ENCODE measurements at places on chromosomes 3 and 15.

GRCh38 chr3:2525968-2526367 is 427.3 kb downstream of the CNTN4 start:
- DNase-seq, result no peak

DNA sequence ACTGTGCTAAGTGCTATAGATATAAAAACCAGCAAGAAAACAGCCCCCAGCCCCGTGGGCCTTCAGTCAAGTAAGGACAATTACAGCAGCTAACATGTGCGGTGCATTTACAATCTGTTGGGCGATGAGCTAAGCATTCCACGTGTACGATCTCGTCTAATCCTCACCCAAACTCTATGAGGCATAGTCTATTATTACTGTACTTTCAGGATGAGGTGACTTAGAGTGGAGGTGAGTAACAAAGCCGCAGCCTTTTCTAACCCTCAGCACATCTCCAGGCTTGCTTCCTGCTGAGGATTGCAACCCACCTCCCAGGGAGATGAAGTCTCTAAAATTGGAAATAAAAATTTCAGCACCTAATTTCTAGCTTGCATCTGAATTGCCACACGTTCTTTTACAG is 53.2 kb upstream of the MCF2L2 start:
- DNase-seq, result no peak

DNA sequence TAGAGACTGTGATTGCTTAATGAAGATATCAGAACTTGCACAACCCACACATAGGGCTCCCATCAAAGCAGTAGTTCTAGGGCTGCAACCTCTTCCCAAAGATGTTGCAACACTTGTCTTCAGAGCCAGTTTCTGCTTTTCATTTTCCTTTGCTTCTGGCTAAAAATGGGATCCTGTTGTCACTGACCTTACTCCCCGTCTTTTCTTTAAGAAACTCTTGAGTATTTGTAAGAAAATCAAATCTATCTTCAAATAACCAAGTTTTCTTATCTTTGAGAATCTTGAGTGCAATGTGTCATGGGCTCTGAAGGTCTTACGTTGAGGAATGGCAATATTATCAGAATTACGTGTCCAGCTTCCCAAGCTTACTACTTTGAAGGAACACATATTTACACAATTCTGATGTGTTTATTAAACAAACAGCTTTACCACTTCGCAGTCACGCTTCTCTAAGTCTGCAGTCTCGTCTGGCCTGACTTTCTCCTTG is 24.1 kb downstream of the CACNA1D start:
- no peak for DNase-seq

DNA sequence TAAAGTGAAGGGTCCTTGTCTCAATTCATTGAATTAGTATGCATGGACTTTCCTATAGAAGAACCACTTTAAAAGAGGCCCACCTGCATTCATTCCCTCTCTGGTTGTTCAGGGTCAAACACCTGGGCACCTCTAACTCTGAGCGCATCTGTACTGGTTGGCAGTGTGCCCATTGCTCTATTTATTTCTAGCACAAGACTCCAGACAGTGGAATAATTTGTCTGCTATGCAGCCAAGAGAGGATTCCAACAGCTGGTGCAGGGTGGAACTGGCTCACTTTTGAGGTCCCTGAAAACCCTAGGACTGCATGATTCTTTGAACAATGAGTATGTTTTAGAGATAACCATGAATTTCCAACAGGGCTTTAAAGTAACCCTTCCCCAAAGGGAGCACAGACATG is 57.9 kb downstream of the CCDC33 start:
- DNase-seq, result no peak

DNA sequence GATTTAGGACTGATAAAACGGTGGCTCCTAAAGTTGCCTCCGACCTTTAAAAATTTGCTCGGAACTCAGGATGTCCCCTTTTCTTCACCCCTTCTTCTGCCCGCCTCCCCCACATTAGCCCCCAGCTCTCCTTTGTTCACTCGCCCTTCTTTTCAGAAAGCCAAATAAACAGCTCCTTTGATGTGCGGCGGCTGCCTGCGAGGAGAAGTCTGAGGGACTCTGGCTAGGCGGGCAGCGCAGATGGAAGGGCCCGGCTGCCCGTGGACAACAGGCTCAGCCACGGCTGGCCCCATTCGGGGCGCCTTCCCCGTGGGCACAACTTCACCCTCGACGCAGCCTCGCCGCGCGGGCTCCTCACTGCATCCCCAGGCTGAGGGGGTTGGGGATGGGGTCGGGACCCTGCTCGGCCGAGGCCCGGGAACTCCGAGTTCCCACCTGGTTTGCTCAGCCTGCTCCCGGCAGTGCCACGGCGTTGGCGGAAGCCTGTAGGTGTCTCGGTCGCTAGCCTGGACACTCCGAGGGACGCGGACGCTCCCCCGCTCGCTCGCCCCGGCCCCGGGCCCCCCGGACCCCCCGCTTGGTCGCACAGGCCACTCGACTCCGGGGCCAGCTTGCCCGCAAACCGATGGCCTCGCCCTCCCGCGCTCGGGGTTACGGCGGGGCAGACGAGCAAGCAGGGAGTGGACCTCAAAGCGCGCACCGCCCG is 897 bp upstream of the TLE3 start:
- DNase-seq, result no peak

DNA sequence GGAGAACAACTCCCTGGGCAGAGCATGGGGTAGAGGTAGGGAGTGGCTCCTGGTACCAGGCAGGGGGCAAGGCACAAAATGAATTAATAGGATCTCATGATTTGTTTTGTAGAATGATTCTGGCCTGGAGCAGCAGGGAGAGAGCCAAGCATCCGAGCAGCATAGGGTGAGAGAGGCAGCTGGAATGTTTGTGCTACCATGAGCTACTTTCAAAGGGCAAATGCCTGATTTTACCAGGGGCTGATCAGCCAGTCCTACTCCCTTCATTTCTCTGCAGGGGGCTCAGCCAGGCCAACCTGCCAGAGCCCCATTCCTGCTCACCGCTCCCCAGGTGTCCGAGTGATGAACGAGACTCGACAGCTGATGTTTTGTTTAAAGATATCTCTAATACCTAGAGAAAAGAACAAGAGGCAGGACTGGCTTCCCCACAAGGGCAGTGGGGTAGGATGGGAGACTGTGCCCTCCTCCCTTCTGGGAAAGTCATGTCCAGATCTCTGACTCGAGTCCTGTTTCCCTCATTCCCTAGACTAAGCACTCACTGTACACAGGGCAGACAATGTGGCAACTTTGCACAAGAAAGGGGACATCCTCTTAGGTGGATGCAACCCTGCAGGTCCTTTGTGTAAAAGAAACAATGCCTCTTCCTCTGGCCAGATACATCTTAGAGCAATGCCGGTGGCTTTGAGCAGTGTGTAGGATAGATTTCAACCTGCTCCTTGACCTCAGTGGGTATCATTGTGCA is 12.9 kb downstream of the DUOX2 start:
- DNase-seq, result no peak
